CD4-positive, alpha-beta T cell treated with Interferon alpha-2 for 1 hour (primary cell): ENCODE measurements at places on chromosomes 2 and 18.

DNA sequence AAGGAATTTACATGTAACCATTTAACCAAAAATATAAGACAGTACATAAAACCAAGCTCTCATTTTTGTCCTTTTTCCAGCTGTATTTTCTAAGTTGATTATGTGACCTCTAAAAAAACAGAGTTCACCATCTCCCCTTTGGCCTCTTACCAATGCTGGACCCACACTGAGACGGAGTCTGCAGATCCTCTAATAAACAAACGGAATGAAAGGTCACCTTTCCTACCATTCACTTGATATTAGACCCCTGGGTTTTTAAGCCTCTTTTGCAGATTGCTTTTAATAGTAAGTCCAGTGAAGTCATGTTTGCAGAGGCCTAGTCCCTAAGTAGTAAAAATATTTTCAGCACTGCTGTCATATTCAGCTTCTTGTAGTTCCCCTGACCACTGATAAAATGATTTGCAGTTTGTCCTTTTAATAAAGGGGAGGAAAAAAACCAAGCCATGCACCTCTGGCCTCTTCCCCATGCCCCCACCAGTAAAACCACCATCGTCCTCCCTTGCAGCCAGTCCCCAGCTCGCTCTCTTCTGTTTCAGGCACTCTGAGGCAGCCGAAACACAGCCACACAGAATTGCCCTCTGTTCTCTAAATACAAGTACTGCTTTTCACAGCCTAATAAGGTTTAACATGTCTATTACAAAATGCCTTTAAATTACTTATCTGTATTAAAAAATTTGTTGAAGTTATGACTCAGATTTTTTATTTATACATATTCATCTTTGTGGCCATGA is 427.5 kb downstream of the PARD3B start:
- DNase-seq: no peak

GRCh38 chr2:1870431-1870830 is 126.1 kb upstream of the PXDN start:
- no peak for DNase-seq

- no peak for DNase-seq
Measured at GRCh38 chr2:36348721-36349120, 6.9 kb upstream of the CRIM1 start.

- no peak for DNase-seq
Measured at GRCh38 chr2:217445723-217446122, 557.1 kb downstream of the TNS1 start.

- DNase-seq: no peak
Measured at GRCh38 chr18:22434973-22435608, 17.4 kb upstream of the CTAGE1 start.

GRCh38 chr18:331221-331821 is 63.5 kb upstream of the THOC1 start:
- DNase-seq: no peak

DNA sequence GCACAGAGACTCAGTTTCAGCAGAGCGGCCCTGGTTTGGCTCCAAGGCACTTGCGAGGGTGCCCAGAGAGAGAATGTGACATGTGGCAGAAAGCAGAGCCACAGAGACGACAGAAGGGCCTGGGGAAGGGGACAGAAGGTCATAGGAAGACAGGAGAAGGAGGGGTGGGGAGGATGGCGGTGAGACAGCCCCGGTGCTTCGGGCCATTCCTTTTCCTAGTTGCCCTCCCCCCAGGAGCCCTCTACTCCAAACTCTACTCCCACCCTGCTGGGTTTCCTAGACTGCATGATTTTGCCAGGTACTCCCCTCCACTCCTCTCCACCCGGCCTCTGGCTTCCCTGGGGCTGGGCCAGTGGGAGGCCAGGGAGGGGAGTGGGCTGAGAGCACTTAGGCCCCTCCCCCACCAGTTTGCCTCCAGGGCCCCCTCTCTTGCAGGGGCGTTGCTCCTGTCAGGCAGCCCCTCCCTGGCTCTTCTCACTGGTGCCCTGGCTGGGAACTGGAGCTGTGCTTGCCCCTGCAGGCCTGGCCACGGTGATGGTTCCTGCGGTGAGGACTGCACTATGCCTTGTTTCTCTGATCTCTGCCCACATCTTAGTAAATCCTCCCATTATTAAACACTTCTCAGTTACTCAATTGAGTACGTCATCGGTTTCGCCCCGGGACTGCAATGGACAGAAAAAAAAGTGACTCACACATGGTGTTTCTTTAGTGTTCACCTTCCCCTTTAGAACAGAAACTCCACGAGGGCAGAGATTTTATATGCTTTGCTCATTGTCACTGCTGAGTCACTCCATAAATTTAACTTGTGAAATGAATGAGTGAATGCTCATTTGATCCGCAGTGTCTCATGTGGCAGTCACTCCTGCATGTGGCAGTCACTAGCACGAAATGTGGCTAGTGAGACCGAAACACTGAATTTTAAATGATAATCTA is 58.7 kb upstream of the SP3 start:
- peak; percentile 22 for DNase-seq

DNA sequence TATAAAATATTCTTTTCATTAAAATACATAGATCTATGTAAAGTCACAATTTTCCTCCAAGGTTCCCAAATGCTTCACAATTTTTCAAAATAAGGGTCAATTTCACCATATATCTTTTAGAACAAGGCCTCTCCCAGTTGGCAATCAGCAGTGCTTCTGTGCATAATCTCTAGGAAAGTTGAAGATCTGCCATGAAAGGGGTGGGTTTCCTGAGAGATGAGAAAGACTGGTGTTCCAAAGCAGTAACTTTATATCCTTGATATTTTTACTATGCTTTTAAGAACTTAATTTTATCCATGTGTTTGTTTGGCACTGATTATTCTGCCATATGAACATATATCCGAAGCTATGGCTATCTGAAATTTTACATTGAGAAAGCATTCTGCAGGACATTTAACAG is 199.4 kb upstream of the CYP26B1 start:
- no peak for DNase-seq

- no peak for DNase-seq
Measured at GRCh38 chr2:220034426-220035130, 407.1 kb downstream of the SLC4A3 start.

- no peak for DNase-seq
Measured at GRCh38 chr18:427005-427404, 73.5 kb downstream of the COLEC12 start.

DNA sequence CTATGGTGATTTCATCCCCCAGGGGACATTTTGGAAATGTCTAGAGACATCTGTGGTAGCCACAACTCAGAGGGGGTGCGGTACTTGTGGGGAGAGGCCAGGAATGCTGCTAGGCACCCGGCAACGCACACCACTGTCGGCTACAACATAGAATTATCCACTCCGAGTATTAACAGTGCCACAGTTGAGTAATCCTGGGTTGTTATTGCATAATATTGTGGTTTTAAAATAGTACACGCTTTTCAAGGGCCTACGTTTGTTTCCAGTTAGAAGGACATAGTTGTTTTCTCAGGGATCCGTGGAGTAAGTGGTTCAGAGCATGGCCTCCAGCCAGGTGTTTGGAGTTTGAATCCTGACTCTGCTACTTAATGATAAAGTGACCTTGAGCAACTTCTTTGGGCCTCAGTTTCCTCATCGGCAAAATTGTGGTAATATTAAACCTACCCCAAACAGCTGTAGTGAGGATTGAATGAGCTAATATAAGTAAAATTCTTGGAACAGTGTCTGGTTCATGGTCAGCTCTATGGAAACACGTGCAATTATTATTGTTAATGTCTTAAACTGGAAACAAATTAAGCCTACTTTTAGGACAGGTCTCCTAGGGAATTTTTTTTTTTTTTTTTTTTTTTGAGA is 24.5 kb downstream of the CYP27A1 start:
- DNase-seq: no peak

- DNase-seq: no peak
Measured at GRCh38 chr2:20148923-20149702, 75.8 kb downstream of the SDC1 start.
